ENCODE measurements at places on chromosomes 6 and 20.

DNA sequence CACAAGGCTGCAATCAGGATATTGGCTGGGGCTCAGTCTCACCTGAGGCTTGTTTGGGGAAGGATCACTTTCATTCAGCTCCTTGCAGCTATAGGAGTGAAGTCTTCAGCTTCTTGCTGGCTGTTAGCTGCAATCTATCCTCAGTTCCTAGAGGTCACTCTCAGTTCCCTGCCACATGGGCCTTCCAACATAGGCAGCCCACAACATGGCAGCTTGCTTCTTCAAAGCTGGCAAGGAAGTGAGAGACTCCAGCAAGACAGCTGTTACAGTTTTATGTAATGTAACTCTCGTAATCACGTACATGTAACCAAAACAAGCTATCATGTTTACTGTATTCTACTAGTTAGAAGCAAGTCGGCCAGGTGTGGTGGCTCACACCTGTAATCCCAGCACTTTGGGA lies 226.9 kb downstream of the CDC5L start:
- DNase-seq, result no peak

GRCh38 chr6:151275566-151275965 lies 35.8 kb downstream of the AKAP12 start:
- DNase-seq, result no peak

DNA sequence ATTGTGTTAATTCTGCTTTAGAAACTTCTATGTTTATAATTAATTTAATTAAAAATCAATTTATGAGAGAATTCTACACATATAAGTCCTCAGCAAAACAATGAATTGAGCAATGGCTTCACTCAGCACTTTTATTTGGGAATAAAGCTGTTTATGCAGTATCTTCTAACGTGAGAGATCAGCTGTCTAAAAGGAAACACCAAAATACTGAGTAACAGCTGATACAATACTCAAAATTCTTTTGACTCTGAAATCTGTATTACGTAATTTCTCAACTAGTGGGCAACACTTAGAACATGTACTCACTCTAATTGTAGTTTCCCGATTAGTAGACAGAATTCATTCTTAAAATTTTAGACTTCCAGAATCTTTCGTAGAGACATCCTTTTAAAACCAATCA lies 49.8 kb downstream of the MAP3K7 start:
- DNase-seq, result no peak

- no peak for DNase-seq
Measured at GRCh38 chr6:100892693-100893092, 11.6 kb upstream of the ASCC3 start.

- DNase-seq, result no peak
Measured at GRCh38 chr6:168495636-168496035, 54.7 kb downstream of the SMOC2 start.

- no peak for DNase-seq
Measured at GRCh38 chr6:108768166-108768555, 80.1 kb upstream of the ARMC2 start.

Data from NCI-H446 (cell line).